CD4-positive, alpha-beta T cell (primary cell): ENCODE measurements at places on chromosomes 6 and 20.
A peak's percentile ranks its signal among the peaks of the same experiment; 100 is the strongest.

GRCh38 chr6:146598772-146599405, at the start of gene ADGB:
ADGB (plus strand) TSS chr6:146598972; CDS start chr6:146599041, 69 bp downstream.
- no peak for DNase-seq

- DNase-seq: no peak
These were observed 212.6 kb downstream of the CLIC5 start for GRCh38 chr6:45803071-45803470.

GRCh38 chr20:11958855-11959254, 41.2 kb downstream of the BTBD3 start:
- no peak for DNase-seq

GRCh38 chr6:33665957-33666356, 44.8 kb downstream of the ITPR3 start:
- DNase-seq: no peak

- peak; percentile 45 for DNase-seq
These were observed 1.1 kb downstream of the L3MBTL3 start for GRCh38 chr6:130019326-130020072.

DNA sequence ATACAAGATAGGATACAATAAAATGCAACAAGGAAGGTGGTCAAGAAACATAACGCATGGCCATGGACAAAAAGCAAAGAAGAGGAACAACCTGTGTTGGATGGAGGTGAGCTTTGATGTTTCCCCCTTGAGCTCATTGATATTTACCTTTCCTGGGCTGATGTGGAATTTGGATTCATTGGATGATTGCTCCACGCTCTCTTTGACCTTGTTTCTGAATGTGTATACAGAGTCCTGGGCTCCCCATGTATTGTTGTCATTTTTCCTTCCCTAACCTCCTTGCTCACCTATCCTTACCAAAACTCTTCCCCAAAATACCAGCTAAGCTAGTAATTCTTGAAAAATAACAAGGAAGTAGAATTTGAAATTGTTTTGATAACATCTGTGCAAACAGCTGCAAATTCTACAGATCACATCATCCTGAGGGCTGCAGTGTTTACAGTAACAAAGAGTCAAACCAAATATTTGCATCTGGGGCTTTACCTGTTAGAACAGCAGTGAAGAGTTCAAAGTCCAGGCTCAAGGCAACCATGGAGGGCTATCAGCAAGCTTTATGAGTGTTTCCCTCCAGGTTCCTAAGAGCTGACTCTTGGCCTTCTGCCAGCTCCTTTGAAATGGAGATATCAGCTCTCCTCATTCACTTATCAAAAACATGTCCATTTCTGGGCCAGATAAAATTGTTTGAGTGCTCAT, 214.3 kb upstream of the MARCKS start:
- no peak for DNase-seq

GRCh38 chr6:10351791-10352190, 63.1 kb downstream of the TFAP2A start:
- no peak for DNase-seq

- peak; percentile 19 for DNase-seq
These were observed 223.3 kb downstream of the TMEM242 start for GRCh38 chr6:157099912-157100593.

GRCh38 chr20:47727170-47727880, 58.0 kb downstream of the SULF2 start:
- DNase-seq: peak; percentile 52

DNA sequence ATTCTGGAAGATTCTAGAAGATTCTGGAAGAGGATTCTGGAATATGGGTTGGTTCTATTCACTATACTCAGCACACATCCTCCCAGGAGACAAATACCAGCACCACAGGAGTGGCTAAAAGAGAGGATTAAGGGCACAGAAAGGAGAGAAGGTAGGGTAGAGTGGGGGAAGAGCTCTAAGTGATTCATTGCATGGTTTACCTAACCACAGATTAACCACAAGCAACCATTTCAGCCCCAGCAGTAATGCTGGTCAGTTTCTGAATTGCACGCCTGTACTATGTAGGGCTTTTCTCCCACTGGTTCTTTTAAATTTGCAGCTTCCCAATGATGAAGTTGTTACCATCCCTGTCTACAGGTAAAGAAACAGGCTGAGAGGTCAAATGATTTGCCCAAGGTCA, 192.7 kb upstream of the PMEPA1 start:
- no peak for DNase-seq

- DNase-seq: no peak
These were observed 491.7 kb downstream of the DHX35 start for GRCh38 chr20:39453890-39454289.

DNA sequence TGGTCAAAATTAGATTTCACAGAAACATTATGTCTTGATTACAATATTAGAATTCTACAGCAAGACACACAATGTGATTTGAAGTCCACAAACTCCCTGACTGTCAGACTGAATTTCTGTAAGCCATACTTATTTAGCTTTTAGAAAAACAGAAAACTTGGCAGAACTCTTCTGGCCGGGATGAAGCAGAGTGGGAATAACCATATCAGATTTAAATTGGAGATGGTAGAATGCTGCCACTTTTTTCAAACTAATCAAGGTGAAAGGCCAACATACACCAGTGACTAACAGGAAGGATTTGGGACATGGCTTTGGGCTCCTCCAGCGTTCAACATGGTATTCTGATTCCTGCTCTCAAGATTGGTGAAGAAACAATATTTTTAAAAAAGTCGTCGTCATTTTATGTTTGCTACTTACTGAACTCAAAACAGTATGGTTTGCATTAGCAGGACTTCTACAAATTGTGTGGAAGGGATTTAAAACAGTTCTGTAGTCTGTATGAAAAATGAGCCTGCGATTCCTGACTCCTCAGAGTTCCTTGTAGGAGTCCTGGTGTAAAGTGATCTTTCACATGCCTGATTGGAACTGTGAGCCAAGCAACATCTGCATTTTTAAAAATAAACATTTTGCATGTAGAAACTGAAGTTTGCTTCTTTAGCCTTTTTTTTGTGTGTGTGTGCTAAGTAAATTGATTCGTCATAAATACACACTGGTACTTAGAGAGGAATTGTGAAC, 297.9 kb upstream of the SOX4 start:
- DNase-seq: no peak

GRCh38 chr20:25238319-25239037, 9.4 kb upstream of the PYGB start:
- no peak for DNase-seq
